ENCODE measurements at places on chromosomes 7 and 10.

DNA sequence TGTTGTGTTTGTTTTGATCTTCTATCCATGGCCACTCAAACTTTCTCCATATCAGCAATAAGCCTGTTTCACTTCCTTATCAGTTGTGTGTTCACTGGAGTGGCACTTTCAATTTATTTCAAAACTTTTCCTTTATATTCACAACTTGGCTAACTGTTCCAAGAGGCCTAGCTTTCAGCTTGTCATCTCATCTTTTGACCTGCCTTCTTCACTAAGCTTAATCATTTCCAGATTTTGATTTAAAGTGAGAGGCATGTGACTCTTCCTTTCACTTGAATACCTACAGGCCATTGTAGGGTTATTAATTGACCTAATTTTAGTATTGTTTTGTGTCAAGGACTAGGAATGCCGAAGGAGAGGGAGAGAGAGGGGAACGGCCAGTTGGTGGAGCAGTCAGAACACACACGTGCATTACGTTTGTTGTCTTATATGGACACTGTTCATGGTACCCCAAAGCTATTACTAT is 5.5 kb upstream of the GNAT3 start:
- no peak for DNase-seq

- DNase-seq = peak; percentile 63
Measured at GRCh38 chr7:130875265-130875741, 141.3 kb upstream of the KLF14 start.

GRCh38 chr10:78403781-78404180 is 370.1 kb downstream of the RPS24 start:
- no peak for DNase-seq

GRCh38 chr7:90594751-90595317 is 1.3 kb upstream of the CDK14 start:
- DNase-seq = peak; percentile 60

DNA sequence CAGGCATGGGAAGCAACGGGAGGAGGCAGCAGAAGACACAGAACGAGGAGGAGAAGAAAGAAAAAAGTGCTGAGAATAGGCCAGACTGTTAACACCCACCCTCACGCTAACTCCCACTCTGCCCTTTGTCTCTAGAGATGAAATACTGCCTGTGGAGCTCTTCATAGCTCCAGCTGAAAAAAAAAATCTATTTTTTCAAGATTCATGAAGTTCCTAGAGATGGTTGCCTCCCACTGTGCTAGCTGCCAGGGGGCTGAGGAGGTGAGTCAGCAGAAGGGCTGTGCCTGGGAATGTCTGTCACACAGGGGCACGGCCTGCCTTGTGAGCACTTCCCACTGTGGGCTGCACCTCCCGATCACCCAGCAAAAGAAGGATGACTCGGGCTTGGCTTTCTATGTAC is 144.5 kb downstream of the RNF216 start:
- peak; percentile 81 for DNase-seq
